Placental pericyte (primary cell): ENCODE measurements at places on chromosomes 7 and 10. TPM values are rescaled to one million over a fixed set of nuclear protein-coding genes. Genes with fewer than 3 reads are reported as not detected.

Gene C10orf62
- total RNA-seq, result not detected in 2 replicates

Gene TRIM73
- 0.22 and 0.29 TPM in 2 replicates for total RNA-seq

Gene HMX2
- total RNA-seq, result not detected in 2 replicates

Gene KCND2
- 2.4 and 9.6 TPM in 2 replicates for total RNA-seq

Gene NEUROD6
- not detected in 2 replicates for total RNA-seq

Gene SNX10
- 0.22 and 0.72 TPM in 2 replicates for total RNA-seq

Gene TMEM140
- total RNA-seq, result 3.0 and 15.3 TPM in 2 replicates

Gene STAG3
- total RNA-seq, result 0.44 and 1.1 TPM in 2 replicates

Gene AKR1D1
- not detected in 2 replicates for total RNA-seq

Gene DPP6
- total RNA-seq, result under 0.01 TPM in 1 of 2 replicates, not detected in the other

Gene SEMA3A
- 18.4 and 129 TPM in 2 replicates for total RNA-seq

Gene ACSM6
- not detected in 2 replicates for total RNA-seq
